GM23338 (cell line): ENCODE measurements at places on chromosomes 2 and 18.

DNA sequence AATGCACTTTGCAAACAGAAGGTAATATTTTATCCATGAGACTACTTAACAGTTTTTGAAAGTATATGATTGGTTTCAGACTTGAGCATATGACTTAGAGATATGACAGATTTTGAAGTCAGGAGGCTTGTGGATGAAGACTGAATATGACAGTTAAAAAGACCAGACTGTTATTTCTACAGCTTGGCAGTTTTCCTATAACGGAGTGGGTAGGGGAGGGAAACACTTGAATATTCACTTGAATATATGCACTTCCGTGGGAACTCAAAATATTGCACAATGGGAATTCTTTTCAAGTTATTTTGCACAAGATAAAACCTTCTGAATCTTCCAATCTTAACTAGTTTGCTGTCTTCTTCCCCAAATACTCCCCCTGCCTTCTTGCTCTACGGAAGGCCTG, 64.6 kb upstream of the ACKR3 start:
- H3K27ac ChIP-seq: no peak overlapping the region
- H3K36me3 ChIP-seq: no peaks in the 10 kb centered on the region
- DNase-seq: no peak

DNA sequence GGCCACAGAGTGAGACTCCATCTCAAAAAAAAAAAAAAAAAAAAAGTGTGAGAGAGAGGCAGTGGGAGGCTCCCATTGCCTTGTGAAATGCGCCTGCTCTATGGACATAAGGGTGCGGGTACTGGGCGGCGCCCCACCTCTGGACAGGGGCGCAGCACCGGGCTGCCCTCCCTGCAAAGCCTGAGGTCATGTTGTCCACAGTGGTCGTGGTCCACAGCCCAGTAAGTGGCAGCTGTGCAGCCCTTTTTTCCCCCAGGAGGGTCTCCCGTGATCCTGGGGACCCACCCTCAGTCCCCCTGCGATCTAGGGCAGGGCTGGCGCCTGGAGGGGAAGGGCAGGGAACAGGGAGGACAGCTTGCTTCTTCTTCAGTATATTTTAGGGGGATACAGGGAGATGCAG, 37.8 kb downstream of the LPIN1 start:
- H3K4me3 ChIP-seq: peak overlapping the region; percentile 60
- peaks cover 3% of the 10 kb centered on the region; the same call in 1 of the 2 replicates for H3K36me3 ChIP-seq
- no peaks in the 10 kb centered on the region for H3K27me3 ChIP-seq

DNA sequence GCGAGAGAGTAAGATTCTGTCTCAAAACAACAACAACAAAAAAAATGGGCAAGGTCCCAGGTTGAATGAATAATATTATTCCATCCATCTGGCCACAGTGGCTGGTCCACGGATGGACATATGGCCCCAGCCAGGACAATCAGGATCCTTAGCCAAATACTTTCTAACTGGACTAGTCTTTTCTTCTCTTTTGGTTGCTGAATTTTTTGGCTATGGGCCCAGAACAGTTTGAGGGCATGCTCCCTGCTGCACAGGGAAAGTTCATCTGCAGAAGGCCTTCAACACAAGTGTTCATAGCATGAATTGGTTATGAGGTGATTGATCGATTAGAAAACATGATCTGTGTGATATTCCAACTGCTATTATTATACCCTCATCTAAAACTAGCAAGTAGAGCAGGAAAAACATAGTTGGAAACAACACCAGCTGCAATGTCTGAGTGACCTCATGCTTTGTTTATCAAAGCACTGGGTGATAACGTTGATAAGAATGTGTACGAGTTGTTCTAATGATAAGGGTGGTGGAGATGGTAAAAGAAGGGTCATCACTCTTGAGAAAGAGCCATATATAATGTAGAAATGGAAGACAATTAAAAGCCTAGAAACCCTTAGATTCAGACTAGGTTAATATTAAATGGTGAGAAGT, 47.8 kb upstream of the RNF103 start:
- no peaks in the 10 kb centered on the region for H3K4me1 ChIP-seq
- DNase-seq: no peak
- no peak overlapping the region for H3K4me3 ChIP-seq
- no peak overlapping the region for H3K27ac ChIP-seq
- no peaks in the 10 kb centered on the region for H3K27me3 ChIP-seq

DNA sequence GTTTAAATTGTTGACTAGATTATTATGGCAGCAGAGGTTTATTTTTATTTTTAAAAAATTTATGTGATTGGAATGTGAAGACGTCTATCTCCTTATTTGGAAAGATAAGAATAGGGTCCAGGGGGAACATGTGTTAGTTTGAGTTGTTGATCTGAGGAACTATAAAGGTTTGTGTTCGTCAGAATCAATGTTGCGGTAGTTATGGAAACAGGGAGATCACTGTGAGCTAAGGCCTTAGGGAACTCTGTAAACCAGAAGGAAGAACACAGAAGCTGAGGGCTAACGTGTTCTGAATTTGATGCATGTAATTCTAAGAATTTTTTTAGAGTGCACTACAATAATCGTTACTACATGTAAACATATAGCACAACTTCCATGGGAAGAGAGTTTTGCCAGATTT, 168.5 kb upstream of the ZSWIM2 start:
- H3K4me3 ChIP-seq: no peak overlapping the region
- no peak for DNase-seq
- H3K4me1 ChIP-seq: no peaks in the 10 kb centered on the region
- no peaks in the 10 kb centered on the region for H3K36me3 ChIP-seq
- H3K27ac ChIP-seq: no peak overlapping the region

DNA sequence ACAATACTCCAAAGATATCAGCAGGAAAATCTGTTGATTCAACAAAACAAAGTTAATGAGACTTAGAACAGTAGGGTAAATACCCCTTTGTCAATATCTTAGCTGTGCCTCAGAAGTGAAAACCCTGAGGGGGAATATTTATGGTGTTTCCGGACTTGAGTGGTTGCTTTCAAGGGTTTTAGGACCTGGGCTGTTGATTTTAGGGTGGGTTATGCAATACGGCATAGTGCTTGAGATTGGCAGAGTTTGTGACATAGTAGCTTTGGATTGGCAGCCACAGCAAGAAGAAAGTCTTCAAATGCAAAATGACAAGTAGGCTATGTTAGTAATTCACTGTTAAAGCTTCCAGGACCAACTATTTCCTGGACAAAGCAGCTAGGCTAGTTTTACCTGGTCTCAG, 826.3 kb upstream of the CDH2 start:
- no peak for DNase-seq
- no peaks in the 10 kb centered on the region for H3K27me3 ChIP-seq
- no peaks in the 10 kb centered on the region for H3K36me3 ChIP-seq
- peaks cover 24% of the 10 kb centered on the region for H3K4me1 ChIP-seq

DNA sequence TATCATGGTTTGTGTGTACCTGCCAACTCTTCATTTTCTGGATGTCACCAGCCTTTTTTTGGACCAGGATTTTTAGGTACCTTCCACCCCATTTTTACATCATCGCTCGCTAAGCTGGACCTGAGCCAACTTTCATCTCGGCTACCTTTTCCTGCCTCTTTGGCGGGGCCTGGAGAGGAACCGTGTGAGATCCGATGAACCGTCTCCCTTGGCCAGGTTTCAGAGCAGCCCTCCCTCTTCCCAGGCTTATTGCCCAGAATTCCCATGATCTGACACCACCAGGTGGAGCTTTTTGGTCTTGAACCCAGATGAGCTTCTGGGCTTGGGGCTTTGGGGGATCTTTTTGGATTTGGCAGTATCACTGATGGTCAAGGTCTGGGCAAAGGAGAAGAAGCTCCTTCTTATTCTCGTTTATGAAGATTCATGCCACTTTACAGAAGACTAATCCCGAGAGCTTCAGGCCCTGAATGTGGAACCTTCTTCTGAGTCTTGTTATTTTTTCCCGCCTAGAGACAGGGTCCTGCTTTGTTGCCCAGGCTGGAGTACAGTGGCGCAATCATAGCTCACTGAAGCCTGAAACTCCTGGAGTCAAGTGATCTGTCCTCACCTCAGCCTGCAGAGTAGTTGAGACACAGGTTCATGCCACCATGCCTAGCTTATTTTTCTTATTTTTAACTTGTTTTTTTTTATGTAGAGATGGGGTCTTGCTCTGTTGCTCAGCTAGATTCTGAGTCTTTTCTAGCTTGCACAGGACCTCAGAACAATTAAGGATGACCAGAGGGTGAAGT, 50.4 kb downstream of the GATA6 start:
- H3K36me3 ChIP-seq: no peaks in the 10 kb centered on the region
- peaks cover 8% of the 10 kb centered on the region; the same call in 1 of the 2 replicates for H3K4me1 ChIP-seq
- H3K27me3 ChIP-seq: peaks cover 66% of the 10 kb centered on the region
- H3K27ac ChIP-seq: no peak overlapping the region
- no peak overlapping the region for H3K4me3 ChIP-seq
- peak; percentile 30 for DNase-seq

DNA sequence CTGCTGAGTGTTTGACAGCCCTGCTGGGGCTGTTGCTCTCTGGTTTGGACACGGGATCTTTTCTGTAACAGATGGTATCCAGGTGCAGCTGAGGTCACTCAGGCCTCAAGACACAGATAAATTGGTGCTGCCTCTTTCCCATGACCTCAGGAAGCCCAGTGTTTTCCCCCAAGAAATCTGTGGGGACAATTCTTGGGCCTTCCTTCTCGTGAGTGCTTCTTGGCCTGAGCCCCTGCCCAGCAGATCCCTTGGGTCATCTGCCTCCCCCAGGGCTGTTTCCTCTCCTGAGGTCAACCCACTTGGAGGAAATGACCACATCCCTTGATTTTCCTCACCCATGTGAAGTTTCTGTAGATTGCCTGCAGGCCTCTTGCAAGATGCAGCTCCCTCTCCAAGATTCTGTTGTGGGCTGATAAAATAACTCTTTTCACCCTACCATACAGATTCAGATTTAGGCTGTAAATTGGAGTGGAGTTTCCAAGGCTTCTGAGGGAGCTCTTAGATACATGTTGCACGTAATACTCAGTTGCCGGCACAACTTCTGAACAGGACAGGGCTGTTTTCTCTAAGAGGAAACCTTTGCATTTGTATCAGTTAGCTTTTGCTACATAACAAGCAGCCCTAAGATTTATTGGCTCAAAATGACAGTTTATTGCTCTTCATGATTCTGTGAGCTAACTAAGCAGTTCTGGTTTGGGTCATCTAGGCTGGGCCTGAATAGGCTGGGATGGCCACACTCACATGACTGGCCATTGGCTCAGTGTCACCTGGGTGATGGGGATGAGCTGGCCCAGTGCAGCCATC, 13.1 kb downstream of the ZAP70 start:
- H3K27me3 ChIP-seq: no peaks in the 10 kb centered on the region
- H3K4me1 ChIP-seq: no peaks in the 10 kb centered on the region
- H3K36me3 ChIP-seq: no peaks in the 10 kb centered on the region
